ENCODE measurements at places on chromosomes 12 and 14.

DNA sequence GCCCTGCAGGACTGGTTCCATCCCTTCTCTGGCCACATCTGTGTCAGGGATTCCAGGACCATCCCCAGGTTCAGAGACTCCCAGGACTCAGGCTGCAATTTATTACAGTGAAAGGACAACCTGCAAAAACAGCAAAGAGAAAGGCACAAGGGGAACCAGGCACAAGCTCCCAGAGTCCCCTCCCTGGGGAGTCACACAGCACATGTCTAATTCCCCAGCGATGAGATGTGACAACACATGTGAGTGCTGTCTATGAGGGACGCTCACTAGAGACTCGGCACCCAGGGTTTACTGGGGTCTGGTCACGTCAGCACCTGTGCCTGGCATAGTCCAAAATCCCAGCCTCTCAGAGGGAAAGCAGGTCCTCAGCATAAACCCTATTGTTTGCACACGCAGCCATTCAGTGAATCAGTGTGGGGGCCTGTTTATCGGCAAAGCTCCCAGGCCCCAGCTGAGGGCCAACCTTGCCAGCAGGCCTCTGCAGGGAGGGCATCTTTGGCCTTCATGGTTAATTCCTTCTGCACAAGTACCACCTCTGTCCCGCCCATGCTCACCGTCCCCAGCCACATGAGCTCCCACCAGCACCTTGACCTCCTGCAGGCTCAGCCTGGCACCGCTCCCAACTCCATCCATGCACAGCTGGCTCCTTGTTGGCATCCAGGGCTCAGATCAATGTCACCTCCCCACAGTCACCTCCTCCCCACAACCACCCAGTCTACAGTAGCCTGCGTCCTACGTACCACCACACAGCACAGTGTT, 198.9 kb upstream of the SFSWAP start:
- no peak for DNase-seq

- no peak for DNase-seq
These were observed 386.4 kb upstream of the PDE3A start for GRCh38 chr12:19981944-19982343.

DNA sequence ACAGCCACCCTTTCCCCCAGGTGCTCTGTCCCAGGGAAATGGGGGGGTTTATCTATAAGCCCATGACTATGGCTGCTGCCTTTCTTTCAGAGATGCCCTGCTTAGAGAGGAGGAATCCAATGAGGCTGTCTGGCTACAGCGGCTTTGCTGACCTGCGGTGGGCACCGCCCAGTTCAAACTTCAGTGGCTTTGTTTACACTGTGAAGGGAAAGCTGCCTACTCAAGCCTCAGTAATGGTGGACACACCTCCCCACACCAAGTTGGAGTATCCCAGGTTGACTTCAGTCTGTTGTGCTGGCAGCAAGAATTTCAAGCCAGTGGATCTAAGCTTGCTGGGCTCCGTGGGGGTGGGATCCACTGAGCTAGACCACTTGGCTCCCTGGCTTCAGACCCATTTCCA, 869.2 kb downstream of the SLC6A15 start:
- no peak for DNase-seq

DNA sequence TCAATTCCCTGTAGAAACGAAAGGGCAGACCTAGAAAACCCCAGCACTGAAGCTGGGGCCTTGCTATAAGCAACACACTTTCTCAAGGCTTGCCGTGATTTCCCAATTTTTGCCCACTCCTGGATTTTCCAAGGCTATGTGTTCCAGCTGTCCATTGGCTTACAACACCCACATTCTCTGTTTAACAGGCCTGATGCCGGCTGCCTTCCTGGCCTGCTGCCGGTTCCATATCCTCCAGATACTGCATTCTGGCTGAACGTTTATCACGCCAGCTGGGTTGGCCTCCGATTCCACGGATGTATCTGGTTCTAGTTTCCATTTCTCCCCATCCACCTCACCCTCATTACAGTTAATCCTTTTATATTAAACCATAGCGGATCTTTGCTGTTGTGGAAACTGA, 2.0 kb upstream of the PCNX1 start:
- DNase-seq, result no peak

GRCh38 chr12:46659032-46659650, 166.7 kb downstream of the SLC38A4 start:
- no peak for DNase-seq

DNA sequence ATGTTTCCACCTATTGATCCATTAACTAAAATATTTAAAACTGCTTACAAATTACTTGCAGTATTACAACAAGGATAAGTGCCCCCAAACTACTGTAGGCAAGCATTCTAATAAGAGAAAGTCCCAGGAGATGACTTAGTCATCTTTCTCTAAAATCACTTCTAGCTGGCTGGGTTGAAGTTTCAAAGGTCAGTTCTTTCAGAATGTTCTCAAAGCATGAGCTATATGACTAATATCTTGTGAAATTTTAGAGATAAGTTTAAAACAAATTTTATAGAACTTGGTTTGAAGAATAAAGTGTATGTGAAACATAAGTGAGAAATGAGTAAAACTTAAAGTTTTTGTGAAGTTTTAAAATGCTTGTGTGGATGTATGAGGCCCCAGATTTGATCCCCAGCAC, 24.3 kb upstream of the OR6J1 start:
- no peak for DNase-seq

DNA sequence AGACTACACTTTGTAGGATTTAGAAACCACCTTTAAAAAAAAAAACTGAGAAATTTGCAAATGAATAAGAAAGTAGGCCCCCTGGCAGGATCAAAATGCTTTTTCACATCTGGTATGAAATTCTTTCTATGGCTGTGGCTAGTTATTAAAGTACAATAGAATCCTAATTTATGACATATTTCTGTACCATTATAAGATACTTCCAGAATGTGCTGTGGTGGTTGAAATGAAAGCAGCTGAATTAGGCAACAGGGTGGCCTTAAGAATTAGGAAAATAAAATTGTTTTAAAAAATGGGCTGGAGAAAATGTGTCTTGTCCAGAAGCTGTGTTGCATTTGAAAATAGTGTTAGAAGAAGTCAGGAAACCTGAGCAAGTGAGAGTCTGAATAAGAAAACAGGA, 85.9 kb upstream of the PDE3A start:
- DNase-seq, result no peak

Data from activated effector memory CD4-positive, alpha-beta T cell treated with Interleukin-2 at 50 U/mL for 16 hours (primary cell).